ENCODE measurements at places on chromosomes 4 and X.

GRCh38 chr4:74944354-74944793 is 11.5 kb downstream of the PARM1 start:
- no peak for DNase-seq

DNA sequence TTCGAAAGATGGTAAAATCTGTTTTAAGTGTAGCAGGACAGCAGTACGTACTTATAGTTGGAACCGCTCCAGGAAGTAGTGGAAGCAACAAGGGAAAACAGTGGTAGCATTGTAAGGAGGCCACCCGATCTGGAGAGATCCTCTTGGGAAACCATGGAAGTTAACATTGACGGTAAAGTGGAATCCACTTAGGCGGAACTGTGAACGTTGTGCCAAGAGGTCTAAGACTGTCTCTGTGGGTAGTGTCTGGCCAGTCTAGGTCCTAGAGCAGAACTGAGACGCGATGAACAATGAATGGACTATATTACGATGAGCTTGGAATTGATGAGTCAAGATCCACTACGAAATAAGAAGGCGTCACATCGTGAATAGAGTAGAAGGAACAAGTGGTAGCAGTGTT is 124.0 kb downstream of the TENM3 start:
- no peak for DNase-seq

DNA sequence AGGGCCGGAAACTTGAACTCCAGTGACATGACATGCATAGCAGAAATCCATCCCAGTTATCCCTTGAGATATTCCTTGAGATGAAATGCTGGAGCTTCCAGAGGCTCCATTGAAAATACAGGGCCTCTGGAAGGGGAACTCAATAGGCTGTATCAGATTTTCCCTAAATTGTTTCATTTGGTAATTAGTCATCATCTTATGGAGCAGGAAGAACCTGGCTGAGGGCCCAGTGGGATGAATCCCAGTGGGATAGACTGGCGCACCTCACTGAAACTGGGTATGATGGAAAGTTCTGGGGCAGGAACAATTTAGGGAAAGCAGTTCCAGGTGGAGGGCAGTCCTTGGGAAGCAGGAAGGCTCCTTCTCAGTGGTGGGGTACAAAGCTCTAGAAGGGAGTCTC is 307.8 kb upstream of the DIPK2B start:
- no peak for DNase-seq

DNA sequence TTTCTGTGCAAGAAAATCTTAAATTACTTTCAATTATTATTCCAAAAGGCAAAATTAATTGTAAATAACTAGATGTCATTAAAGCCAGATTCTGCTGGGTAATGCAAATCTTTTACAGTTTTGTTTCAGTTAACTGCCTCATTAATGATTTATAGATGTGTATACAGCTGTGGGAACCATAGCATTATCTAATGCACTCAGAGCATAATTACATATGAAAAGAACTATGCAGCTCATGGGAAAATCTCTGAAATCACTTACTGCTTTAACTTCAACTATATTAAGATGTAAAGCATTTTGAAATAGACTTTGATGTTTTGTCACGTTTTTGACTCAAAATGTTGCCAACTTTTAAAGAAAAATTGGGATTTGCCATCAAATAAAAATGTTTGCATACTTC is 630.3 kb upstream of the KLHL4 start:
- no peak for DNase-seq

- no peak for DNase-seq
Measured at GRCh38 chrX:14936561-14936960, 63.3 kb downstream of the MOSPD2 start.

Data from stimulated activated CD4-positive, alpha-beta T cell treated with anti-CD3 and anti-CD28 coated beads, Interleukin-1b, Interleukin-23, amount 100 ng/mL, for 48 hours (primary cell).